ENCODE measurements at places on chromosomes 3 and 15.

DNA sequence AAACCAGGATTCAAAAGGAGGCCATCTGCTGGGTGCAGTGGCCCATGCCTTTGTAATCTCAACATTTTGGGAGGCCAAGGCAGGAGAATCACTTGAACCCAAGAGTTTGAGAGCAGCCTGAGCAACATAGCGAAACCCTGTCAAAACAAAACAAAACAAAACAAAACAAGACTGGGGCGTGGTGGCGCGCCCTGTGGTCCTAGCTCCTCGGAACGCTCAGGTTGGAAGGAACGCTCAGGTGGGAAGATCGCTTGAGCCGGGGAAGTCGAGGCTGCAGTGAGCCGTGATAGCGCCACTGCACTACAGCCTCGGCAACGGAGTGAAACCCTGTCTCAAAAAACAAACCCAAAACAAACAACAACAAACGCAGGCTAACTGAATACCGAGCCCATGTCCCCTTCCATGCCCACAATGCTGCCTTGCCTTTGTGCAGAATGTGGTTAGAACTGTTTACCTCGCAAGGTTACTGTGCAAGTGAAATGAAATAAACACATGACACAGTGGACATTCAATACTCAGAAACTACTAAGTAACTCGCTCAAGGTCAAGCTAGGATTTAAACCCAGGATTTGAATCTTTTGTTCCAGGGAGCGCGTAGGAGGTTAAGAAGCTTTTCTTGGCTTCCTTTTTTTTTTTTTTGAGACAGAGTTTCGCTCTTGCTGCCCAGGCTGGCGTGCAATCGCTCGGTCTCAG lies 766 bp upstream of the EMC4 start:
- DNase-seq = no peak

GRCh38 chr3:72317491-72317890 lies 530.8 kb downstream of the SHQ1 start:
- no peak for DNase-seq

DNA sequence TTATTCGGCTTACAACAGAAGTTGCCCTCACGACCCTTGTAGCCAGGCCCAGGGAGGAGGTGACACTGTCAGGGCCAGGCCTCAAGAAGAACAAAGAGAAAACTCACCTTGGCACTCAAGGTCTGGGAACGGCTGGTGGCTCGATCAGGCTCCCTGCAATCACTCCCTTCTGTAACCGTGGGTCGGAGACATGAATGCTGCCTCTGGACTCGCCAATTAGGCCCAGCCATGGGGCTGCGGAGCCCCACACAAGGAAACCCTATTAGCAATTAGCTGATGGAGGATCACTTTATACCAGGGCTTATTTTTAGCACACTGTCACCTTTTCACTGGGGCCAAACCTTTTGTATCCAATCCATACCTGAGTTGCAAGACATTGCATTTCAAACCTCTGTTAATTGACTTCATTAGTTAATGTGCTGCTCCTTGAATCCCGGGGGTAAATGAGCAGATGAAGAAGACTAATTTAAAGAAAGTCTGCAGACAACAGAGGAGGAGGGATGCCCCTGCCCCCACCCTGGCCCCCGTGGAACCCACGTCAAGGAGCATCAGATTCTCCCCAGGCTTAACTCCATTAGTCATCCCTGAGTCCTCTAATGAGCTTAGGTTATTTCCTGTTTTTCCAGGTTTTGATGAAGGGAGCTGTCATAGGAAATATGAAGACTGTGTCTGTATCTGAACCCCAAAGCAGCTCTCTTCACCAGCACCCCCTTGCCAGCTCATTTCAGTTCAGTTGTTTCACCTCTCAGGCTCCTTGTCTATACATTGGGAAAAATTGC lies 255.3 kb downstream of the RORA start:
- DNase-seq = no peak

DNA sequence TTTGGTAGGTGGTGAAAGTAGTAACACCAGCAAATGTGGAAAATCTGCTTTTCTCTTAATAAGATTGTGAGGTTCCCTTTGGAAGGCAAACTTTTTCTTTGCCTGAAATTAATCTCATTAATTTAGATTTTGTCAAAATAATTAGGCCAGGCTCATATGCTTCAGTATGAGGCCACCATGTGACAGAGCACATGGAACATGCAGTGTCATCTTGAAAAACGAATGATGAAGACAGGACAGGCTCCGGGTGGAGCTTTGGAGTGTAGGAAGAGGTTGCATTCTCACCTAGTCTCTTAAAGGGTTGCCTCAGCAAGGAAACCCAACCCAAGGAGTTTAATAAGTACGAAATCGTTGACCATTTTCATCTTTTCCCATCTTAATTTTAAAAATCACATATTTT lies 18.6 kb upstream of the LZTFL1 start:
- no peak for DNase-seq

DNA sequence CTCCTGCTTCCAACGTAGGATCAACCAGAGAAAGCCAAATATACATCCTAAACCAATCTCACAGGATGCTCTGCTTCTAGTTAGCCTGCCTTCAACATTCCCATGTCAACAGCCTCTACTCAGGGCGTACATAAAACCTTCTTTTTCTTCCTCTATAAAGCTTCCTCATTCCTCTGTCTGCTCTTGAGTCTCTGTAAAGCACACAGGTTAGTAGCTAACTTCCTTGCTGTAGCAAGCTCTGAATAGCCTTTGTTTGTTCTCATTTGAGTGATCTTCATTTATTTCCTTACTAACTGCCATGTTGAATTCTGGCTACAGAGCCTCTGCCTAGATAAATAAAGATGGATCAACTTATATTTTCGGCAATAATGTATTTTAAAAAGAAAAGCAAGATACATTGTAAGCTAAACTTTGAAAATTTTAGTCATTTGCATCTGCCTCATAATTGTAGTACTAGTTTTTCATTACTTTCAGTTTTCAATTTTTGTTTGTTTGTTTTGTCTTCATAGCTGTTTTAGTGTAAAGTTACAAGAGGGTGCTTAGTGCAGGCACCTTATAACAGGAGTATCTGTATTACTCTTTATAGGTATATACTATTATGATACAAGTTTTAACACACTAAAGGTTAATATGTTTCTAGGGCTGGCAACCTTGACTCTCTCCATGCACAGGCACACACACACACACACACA lies 498.2 kb downstream of the PYDC2 start:
- DNase-seq = no peak

DNA sequence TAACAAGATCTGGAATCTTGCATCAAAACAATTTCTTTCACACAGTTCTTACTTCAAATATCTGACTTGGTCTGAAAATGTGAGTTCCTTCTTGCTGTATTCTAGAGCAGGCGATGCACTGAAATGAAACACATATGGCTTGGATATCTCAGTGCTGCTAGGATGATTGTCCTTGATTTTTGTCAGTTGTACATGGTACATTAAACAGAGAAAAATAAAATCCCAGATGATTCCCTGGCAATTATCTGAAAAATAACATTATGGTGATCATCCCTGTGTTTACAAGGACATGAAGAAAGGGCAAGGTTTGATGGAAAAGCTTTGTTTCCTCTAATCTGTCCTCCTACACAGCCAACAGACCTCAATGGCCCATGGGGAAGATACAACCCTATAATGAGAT lies 10.6 kb downstream of the LMCD1 start:
- DNase-seq = no peak

DNA sequence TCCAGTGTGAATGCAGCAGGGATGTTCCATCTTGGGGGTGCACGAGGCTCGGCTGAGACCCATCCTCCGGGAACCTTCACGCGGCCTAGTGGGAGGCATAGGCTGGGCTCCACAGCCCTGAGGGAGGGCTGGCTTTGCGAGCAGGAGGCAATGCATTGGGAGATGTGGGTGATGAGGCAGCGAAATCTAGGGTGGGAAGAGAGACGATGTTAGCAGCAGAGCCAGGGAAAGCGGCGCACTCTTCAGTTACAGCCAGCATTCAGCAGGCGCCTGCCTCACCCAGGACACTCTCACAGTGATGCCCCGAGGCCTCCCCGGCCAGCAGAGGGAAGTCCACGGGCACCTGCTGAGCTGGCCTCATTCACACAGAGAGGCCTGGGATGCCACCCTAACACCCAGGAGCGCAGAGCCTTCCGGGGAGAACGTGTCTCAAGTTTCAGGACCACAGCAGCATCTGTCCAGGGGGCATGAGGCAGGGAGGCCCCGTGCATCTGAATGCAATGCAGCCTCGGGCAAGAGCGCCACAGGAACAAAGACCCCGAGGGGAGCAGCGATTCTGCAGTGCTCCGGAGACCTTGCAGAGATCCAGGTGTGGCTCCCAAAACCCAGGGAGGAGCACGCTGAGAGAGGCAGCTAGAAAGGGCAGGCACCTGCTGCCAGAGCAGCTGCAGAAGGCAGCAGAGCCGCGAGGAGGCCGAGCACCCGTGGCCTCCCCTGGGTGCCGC lies 102.4 kb downstream of the NUP210 start:
- no peak for DNase-seq

- no peak for DNase-seq
Observed at GRCh38 chr15:35665896-35666536, 120.1 kb upstream of the DPH6 start.

DNA sequence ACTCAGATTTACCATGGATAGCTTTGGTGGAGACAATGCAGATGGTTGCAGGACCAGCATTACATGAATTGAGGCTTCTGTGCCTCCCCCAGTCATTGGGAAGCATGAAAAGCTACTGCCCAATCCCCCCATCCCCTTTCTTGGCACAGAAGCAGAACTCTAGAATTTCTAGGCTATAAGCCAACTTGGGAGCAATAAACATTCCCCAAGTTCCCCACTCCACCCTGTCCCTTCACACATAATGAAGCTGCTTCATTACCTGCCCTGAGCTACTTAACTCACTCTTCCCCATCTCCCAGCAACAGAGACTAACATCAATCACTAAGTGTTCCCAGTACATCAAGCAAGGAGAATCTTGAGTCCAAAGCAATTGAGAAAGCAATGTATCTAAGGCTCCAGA lies 164.5 kb downstream of the RORA start:
- DNase-seq = no peak

- peak; percentile 2 for DNase-seq
Observed at GRCh38 chr15:78438619-78439285, 736 bp downstream of the IREB2 start.

- DNase-seq = no peak
Observed at GRCh38 chr15:98896002-98896721, 111.4 kb downstream of the PGPEP1L start.
